ENCODE measurements at places on chromosomes 6 and 20.

DNA sequence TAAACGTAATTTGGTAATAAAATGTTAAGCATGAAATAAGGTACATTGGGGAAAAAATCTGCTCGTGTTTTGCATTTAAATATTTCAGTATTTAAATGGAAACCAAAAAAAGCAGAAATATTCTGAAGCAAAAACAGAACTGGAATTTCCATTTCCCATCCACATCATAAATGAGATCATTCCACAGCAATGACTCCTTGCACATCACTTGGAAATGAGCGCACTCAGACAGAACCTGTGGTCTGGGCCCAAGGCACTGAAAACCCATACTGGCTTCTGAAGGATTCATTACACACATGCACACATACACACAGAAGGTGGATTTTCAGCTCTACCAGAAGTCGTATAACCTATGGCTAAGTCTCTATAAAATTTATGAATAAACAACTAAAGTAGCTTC, 174.8 kb downstream of the IBTK start:
- no peak for DNase-seq

GRCh38 chr20:5766085-5766764, 16.0 kb downstream of the SHLD1 start:
- DNase-seq: no peak

DNA sequence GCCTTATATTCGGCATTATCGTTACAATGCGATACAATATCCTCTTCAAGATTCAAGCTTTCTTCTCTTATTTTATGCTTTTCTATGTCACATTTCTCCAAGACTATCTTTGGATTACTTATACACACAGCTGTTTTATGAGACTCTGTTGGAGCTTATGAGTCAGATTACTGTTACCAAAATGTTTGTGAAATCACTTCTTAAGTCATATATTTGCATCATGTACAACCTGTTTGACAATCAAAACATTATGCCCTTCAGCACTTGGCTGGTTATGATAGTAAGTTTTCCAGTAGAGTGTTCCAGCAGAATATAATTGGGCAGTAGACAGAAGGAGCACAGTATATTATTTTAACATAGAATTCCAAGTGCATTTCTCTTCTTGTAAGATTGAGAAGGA, 35.2 kb downstream of the BMP6 start:
- DNase-seq: no peak

- no peak for DNase-seq
These were observed 9.1 kb downstream of the FILIP1 start for GRCh38 chr6:75484535-75484934.

DNA sequence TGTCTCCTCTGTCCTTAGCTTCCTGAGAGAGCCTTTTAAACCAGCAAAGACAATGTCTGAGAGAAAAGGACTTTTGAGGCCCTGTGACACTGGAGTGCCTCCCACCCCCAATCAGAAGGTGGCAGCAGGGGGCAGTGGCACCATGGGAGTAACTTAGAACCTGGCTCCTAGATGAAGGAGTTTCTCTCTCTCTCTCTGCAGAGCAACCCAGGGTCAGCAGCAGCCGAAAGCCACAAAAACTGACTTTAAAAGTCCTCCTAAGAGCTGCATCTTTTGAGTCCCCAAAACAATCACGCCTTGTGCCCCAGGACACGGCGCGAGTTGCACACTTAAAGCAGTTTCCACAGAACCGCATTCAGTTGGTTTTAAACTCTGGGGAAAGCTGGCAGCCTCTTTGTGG, 5.3 kb upstream of the TCP11 start:
- peak; percentile 33 for DNase-seq

DNA sequence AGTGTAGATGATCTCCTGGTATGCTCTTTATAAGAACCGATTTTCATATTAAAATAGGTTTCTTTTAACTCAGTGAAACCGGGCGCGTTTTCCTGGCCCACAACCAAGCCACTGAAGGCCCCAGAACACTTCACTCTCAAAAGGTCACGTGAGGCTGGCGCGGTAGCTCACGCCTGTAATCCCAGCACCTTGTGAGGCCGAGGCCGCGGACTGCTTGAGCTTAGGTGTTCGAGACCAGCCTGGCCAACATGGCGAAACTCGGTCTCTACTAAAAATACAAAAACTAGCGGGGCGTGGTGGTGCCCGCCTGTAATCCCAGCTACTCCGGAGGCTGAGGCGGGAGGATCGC, 402 bp upstream of the TAF8 start:
- no peak for DNase-seq

GRCh38 chr20:32149566-32150170, 40.2 kb downstream of the TM9SF4 start:
- no peak for DNase-seq

GRCh38 chr6:53241938-53242337, 93.3 kb upstream of the GCM1 start:
- DNase-seq: no peak
